ENCODE measurements at places on chromosomes 7 and 10.

GRCh38 chr10:78508955-78509748 is 475.5 kb downstream of the RPS24 start:
- no peak for DNase-seq

DNA sequence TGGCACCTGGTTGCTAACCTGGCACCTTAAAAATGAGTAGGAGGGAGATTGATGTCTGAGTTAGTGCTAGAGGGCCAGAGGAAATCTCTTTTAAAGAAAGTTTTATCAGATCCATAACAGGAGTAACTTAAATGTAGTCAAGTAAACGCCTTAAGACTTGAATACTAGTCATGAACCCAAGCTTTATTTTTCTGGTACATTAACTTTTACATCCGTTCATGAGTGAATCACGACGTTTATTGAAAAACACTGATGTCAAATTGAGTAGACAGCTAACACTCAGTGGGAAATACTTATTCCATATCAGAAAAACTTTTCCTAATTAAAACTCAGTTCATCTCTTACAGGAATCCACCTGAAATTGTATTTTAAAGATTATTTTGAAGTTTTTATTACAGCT is 6.9 kb upstream of the LAMB1 start:
- no peak for DNase-seq

GRCh38 chr10:28393956-28394568 is 91.2 kb upstream of the MPP7 start:
- DNase-seq = peak; percentile 79

DNA sequence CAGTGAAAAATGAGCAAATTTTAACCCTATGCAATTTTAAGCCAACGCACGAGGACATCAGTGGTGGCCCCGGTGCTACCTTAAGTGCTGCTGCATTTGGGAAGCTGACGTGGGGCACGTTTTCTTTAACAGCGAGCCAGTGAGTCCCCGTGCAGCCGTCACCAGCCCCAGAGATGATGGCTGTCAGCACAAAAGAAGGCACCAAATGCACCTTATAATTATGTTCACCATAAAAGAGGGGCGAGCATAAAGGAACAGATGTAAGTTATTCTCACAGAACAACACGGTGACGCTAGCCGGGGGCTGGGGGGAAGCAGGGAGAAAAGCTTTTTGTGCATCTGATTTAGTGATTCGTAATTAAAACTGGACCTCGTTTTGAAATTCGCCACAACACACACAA is 260.1 kb downstream of the DNAJB6 start:
- no peak for DNase-seq

DNA sequence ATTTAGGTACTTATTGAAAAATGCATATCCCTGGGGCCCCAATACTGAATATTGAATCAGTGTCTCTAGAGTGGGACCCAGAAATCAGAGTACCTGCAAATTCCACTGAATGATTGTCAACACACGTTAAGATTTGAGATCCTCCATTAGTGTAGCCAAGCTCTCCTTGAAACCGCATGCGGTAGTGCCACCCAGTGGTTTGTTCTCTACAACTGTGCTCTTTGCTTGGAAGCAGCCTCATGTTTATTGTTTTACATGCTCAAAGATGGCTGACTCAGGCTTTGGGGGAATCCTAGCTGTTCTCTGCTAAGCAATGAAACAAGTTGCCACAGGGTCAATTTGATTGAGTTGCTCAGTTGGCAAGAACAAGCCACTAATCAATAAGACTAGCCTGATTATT is 340.2 kb upstream of the CELF2 start:
- peak; percentile 9 for DNase-seq

GRCh38 chr10:90751107-90751997 is 106.5 kb downstream of the HTR7 start:
- peak; percentile 45 for DNase-seq

GRCh38 chr7:86598311-86598710 is 45.4 kb upstream of the GRM3 start:
- no peak for DNase-seq

DNA sequence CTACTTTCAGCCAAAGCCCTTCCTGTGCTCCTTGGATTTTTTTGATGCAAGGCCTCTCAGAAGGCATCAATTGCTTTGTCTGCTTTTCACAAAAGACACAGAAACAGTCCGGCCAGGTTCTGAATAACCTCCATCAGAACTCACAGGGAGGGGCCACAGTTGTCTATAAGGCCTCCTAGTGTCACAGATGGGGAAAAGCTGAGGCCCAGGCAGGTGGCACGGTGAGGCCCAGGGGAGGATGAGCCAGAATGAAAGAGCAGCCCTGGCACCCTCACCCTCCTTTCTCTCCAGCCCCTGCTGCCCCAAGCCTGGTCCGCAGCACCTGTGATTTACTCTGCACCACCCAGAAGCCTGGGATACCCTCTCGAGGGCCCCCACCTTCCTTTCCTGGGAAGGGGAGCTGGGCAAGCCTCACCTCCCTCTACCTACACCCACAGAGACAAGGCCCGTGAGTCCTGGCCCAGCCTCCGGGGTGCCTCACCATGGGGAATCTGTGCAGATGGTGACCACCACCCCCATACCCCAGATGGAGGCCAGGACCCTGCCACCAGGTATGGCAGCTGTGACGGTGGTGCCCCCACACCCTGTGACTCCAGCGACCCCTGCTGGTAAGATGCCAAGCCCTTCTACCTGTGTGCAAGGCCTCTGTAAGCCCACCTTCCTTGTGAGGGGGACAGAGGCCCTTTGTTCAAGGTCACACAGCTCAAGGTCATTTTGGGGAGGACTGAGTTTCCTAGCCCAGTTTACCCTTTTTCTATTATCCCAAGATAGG is 26.2 kb upstream of the ZNF467 start:
- peak; percentile 82 for DNase-seq

DNA sequence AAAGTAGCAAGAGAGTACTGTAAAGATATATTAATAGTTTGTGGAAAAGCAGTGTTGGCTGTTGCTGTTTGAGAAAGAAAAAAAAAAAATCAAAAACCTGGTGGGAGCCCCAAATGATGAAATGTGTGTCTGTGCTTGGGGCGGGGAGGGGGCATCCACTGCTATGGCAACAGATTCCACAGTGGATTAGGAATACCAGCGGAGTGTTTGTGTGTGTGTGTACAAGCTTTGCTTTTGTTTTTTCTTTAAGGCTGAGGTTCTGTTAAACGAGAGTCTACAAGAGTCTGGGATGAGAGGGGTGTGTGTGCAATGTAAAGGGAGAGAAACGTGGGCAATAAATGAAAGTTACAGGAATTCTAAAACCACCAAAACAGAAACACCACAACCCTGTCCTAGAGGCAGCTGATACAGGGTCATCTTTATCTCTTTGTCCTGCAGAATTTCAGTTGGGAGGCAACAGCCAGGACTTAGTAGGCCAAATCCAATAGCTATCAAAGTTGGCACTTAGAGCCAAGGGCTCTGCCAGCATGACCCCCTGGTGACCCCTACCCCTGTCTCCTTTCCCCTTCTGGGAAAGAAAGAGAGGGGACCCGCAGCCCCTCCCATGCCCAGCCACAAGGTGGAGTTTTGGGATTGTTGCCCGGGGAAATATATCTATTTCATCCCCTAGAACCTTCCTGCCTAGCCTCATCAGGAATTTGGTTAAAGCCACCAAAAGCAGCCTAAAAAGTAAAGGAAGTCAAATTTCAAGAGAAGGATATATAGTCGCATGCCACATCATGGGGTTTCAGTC is 85.4 kb downstream of the OSBPL3 start:
- DNase-seq = peak; percentile 22

- DNase-seq = no peak
Observed at GRCh38 chr10:120953897-120954296, 102.7 kb downstream of the WDR11 start.

DNA sequence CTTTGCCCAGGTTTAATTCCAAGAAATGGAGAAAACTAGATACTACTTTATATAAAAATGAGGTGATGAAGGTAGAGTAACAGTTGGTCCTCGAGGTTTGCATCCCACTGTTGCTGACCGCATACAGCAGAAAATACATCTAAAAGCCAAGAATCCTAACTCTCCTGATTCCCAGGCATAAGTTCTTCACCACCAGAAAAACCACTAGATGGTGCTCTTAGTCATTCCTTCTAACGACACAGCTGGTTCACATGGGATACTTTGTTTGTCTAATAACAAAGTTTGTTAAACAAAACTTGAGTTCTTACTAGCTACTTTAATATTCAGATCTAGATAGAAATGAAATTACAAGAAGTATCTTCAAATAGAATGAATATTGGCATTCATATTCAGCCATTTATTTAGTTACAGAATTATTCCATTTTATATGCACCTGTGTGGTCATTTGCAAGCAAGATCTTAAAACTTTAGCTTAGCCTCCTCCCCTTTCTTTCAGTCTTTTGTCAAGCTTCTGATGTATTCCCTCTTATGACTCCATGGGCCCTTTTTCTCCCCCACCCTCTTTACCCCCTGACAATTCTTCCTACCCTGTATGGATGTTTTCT is 54.1 kb upstream of the CYP26C1 start:
- DNase-seq = no peak

- DNase-seq = no peak
Observed at GRCh38 chr10:131202990-131203389, 108.5 kb downstream of the TCERG1L start.

- no peak for DNase-seq
Observed at GRCh38 chr7:66529883-66530610, 98.6 kb upstream of the KCTD7 start.

DNA sequence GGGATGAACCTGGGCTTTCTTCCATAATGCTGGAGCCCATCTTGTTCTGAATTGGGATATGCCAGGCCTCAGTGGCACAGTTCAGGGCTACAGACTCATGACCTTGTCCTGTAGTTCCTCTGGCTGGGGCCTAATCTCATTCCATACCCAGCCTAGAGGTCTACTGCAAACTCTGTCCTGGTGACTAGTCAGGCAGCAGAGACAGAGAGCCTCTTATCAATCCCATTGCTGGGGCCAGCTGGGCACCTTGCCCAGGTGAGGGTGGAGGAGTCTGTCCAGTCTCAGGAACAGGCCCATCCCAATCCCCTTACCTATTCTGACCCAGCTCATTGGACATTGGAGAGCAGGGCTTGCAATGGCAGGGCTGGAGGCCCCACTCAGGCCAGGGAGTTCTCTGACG is 28.0 kb upstream of the COMTD1 start:
- no peak for DNase-seq

GRCh38 chr10:2658780-2659179 is 408.6 kb upstream of the PFKP start:
- no peak for DNase-seq

GRCh38 chr10:72170263-72170662 is 45.5 kb upstream of the ANAPC16 start:
- no peak for DNase-seq

DNA sequence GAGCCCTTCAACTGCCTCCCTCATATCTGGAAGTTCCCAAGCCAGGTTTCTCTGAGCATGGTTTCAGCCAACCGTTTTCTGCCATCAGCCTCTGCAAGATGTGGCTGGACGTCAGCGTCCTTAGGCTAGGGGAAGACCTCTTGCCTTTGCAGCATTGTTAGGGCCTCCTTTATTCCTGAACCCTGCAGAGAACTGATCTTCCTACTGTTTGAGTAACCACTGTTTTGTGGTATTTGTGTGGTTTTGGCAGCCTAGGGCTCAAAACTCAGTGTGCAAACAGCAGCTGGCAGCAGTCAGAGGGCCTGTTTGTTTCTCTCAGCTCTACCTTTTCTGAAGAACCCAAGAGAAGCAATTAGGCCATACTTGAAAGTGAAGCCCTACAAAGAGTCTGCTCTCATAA is 83.4 kb upstream of the SEMA3E start:
- no peak for DNase-seq

DNA sequence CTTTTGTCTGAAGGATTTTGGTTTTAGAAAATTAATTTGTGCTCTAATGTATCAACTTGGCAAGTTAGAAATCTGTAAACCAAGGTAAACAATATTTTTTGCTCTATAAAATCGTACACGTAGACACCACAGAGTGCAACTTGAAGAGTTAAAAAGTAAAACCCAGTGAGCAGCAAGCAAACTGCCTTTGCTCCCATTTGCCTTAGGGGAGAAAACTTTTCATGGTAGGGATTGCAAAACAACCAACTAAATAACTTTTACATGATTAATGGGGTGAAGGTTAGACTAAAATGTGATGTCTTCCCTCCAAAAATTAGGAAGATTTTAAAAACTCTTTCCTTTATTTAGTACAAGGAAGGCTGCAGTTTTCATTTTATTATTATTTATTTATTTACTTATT is 224.2 kb upstream of the LYZL1 start:
- DNase-seq = no peak
